Stimulated activated CD4-positive, alpha-beta T cell treated with anti-CD3 and anti-CD28 coated beads, Interleukin-2, amount 100 ng/mL, for 4 hours (primary cell): ENCODE measurements at places on chromosomes 7 and 10.

- DNase-seq = no peak
Measured at GRCh38 chr10:113520690-113521474, 32.0 kb upstream of the HABP2 start.

GRCh38 chr10:104329735-104330134 is 8.5 kb downstream of the ITPRIP start:
- DNase-seq = no peak

- DNase-seq = no peak
Measured at GRCh38 chr10:8656261-8656660, 601.8 kb downstream of the GATA3 start.

DNA sequence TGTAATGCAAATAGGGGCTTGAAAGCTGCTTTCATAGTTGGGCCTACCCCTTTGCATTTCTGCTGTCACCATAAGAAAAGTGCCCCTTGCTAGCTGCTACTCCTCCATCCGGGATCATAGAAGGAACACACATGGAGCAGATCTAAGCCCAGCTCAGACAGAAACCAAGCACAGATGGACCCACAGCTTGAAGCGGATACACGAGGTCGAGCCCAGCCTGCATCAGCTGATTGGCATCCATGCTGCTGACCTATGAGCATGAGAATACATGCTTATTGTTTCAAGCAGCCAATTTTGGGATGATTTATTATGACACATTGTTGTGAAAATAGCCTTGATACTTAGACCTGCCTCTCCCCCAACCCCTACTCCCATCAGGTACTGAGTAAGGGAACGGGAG is 109.2 kb downstream of the ZNF467 start:
- DNase-seq = no peak

DNA sequence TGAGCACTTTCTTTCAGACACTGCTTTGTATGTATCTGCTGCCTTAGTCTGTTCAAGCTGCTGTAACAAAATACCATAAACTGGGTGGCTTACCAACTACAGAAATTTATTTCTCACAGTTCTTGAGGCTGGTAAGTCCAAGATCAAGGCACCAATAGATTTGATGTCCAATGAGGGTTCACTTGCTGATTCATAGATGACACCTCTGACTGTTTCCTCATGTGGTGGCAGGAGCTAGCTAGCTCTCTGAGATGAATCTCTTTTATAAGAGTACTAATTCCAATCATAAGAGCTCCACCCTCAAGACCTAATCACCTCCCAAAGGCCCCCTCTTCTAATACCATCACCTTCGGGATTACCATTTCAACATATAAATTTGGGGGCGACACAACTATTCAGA is 76.6 kb upstream of the ADO start:
- DNase-seq = no peak
